ENCODE measurements at places on chromosomes 2 and 18. TPM values are rescaled to one million over a fixed set of nuclear protein-coding genes. Genes with fewer than 3 reads are reported as not detected.
A peak's percentile ranks its signal among the peaks of the same experiment; 100 is the strongest.

HAAO gene
- 0.46 TPM for total RNA-seq

GALNT14 gene
- 1.3 TPM for total RNA-seq

PLA2R1 gene
- 5.2 TPM for total RNA-seq

MRPL33 gene
- total RNA-seq, result 124 TPM

CXCR1 gene
- not detected for total RNA-seq

DUSP2 gene
- total RNA-seq, result 13.1 TPM

GPR75 gene
- total RNA-seq, result 1.4 TPM

TRAK2 gene
- 43.2 TPM for total RNA-seq

SNORC gene
- 0.94 TPM for total RNA-seq

SPATA3 gene
- not detected for total RNA-seq

GRCh38 chr2:39529836-39530235 is 92.8 kb upstream of the MAP4K3 start:
- no peak for DNase-seq

- DNase-seq, result no peak
Observed at GRCh38 chr2:199434555-199434954, 23.2 kb downstream of the SATB2 start.

- no peak for DNase-seq
Observed at GRCh38 chr2:184272056-184272455, 326.3 kb upstream of the ZNF804A start.

DNA sequence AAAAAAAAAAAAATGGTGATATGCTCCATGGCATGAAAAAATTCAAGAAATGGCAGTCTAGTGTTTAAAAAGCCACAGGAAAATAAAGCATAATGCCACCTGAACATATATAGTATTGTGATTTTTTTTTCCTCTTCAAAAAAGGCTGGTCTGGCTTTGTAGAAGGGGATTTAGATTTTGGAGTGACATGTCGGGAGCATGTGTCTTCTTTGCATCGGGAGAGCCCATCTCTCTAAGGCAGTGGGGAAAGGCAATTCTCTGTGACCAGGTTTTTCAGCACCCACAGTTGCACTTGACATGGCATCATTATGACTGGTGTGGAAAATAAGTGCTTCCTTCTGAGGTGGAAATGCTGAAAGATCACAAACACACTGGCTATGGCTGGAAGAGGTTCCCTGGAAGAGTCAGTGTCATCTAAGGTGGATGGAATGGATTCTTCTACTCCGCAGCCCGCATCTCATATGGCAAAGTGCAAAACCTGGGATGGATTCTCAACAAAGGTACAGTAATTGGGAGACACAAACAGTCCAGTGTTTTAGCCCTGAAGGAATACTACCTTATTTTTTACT is 172.5 kb downstream of the AGAP1 start:
- DNase-seq, result peak; percentile 74

- no peak for DNase-seq
Observed at GRCh38 chr2:173400760-173401159, 46.1 kb downstream of the CDCA7 start.

GRCh38 chr18:51516478-51517038 is 319.1 kb upstream of the MEX3C start:
- no peak for DNase-seq

DNA sequence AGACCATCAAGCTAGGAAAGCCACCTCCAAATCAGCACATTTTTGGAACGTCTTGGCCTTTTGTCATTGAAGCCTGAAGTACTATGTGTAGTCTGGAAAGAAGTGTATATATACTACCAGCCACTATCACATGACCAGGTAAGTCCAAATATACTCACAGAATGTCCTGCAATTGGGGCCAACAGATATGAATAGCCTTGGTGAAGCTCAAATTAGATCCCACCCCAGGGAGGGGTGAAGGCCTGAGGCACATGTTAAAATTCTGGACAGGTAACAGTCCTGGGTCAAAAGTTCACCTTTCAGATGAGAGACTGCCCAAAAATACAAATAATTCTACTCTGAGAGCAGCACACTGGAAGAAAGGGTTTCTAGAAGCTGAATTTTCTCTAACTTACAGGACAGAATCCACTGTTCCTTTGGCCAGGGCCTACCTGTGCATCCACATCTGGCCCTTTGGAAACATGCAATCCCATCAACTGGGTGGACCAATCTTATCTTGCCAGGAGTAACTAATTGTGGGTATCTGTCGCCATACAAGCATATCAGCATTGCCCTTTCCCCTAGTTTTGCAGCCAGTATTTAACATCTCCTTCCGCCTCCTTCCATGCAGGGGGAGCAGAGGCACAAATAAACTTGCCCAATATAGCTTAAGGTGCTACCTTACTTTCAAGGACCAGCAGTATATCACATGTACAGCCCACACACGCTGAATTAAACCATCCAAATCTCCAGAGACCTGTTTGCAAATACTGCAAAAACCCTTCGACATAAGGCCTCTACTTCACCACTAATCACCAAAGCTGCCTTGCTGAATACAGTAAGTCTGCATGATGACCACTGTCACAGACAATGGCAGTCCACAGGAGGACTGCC is 67.8 kb downstream of the EIF5B start:
- no peak for DNase-seq

- no peak for DNase-seq
Observed at GRCh38 chr2:65799141-65799854, 366.9 kb upstream of the SPRED2 start.

GRCh38 chr2:53087262-53087873 is 680.2 kb upstream of the CHAC2 start:
- DNase-seq, result peak; percentile 39

GRCh38 chr2:152242787-152243472 is 67.4 kb upstream of the STAM2 start:
- DNase-seq, result no peak

DNA sequence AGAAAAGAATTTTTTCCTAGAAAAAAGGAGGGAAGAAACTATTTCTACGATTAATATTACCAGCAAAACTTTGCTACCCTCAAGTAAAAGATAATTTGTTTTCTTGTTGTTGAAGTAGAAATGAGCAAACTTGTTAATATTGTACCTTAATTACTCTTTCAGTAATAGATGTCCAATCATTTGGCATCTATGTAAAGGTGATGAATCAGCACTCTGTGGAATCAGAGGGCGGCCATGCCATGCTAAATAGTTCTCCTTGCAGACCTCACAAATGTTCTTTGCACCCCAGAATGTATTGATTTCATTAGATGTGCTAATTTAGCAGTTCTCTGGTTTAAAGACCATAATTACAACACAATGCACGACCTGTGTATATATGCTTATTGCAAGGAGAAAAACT is 29.1 kb upstream of the THSD7B start:
- DNase-seq, result no peak

- DNase-seq, result no peak
Observed at GRCh38 chr18:9846162-9846925, 39.4 kb upstream of the TXNDC2 start.

DNA sequence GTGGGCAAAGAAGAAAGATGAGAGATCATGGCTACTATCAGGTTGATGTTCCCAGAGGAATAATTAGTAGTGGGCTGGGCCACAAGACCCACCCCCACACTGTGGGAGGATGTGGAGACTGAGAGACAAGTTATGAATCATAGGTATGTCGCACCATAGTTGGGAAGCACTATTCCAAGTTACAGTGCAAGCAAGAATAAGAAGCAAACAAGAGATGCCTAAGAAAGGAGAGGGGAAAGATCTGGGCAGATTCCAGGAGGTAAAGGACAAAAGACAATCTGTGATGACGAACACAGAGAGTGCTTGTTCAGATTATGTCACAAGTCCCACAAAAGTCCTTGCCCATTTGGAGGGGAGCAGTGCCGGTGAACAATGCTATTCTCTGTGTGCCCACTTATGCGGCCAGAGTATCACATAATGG is 56.6 kb downstream of the FAM228A start:
- DNase-seq, result peak; percentile 12

GRCh38 chr18:11657554-11657953 is 31.5 kb upstream of the GNAL start:
- DNase-seq, result no peak

DNA sequence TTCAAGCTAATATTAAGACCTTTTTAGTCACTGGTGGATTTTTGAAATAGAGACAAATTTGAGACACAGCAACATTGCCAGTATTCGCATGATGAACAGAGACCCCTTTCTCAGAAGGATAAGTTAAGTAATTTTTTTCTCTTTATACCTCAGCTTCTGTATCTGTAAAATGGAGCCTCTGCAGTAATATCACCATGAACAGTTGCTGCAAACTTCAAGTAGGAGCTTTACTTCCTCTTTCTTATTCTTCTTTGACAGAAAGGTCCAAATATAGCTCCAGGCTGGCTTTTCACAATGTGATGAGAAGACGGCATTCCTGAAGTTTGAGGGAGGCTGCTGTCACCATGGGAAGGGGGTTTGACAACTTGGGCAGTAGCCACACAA is 158.7 kb downstream of the TDRD15 start:
- no peak for DNase-seq

DNA sequence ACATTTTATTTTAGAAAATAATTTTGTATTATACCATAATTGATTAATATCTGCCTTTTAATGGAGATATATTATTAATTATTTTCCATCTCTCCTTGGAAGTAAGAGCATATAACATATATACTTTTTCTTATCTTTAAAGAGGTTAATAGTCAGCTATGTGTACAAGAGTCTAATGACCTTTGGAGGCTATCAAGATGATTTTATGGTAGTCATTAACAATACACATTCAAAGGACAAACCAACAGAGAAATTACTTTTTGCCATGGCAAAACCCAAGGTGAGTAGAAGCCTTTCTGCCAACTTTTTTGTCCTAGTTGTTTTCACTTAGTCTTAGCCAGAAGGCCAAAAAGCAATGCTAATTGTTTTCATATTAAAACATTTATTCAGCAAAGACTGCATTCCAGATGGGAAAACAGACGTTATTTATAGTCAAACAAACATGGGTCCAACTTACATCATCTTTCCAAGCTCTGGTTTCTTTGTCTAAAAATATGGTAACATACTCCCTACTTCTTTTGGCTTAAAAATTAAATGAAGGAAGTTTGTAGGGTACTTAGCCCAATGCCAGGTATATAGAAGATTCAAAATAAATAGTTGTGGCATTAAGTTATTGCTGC is 9.6 kb upstream of the DYNC2LI1 start:
- DNase-seq, result peak; percentile 4

GRCh38 chr2:190587106-190587505 is 52.6 kb upstream of the NEMP2 start:
- no peak for DNase-seq

DNA sequence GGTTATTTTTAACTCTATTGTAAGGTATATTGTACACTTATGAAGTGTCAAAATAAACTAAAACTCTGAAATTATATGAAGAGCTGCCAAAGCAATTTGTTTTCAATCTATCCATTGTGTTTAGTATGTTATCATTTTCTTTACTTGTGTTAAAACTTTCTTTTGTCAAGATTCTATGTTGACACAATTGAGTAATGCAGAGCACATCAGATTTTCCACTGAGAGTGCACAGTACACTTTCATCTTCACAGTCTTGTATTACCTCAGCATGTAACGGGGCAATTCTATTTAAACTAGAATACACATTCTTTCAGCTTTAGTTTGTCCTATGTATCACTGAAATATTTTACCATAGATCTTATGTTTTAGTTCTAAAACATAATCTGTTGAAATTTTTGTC is 304.4 kb upstream of the ZC3H15 start:
- no peak for DNase-seq

DNA sequence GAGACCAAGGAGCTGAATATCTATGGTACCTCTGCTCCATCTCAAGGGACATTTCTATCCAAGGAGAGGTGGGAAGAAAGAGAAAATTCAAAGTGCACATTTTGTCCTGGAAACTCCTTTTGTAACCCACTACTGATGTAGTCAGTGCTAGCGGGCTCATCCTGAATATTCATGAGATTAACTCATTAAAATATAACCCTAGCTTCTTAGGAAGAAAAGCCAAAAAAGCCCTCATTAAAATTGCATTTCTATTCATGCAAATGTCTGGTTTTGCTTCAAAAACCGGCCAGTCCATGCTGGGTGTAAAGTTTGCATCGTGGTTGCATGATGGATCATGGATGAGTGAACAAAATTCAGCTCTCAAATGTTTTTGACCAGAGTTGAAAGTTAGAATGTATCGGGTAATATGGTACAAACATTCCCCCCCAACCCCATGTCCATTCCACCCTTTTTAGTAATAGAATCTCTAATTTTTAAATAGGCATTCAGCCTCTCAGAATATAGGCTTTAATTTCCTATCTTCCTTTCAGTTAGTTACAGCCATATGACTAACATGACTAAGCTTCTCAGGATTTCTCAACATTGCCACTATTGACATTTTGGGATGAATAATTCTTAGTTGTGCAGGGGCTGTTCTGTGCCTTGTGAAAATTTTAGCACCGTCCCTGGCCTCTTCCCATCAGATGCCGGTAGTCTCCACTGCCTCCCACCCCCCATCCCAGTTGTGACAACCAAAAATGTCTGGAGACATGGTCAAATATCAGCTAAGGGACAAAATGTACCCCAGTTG is 104.2 kb upstream of the RND3 start:
- peak; percentile 65 for DNase-seq

DNA sequence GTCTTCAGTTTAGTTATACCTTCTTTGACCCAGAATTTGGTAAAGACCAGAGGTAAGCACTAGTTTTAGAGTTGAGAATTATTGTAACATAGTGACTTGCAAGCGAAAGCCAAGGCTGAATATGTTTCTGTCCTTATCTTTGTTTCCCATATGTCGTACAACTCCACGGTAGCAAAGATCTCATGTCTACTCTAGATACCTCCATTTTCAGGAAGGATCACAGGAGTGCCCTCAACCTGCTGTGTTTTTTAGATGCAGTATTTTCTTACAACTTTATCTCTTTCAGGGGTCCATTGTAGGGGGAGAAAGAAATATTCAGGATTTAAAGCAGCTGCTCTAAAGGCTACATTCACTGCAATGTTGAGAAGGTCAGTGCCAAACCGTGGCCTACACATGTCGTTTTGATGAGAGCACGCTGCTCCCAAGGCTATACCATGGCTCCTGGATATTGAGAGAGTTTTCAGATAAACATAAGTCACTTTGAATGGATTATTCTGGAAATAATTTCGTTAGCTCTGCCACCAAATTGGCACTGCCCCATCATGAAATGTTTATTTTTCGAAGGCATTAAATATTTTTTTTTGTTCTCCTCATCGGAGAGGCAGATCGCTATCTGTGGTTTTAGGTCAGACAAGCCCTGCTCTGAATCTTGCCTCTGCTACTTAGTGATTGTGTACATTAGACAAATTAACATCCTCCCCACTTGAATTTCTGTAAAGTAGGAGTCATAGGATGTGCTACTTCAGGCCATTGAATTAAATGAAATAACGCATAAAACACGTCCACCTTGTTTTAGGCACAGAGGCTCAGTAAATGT is 2.1 kb downstream of the RHBDD1 start:
- no peak for DNase-seq

DNA sequence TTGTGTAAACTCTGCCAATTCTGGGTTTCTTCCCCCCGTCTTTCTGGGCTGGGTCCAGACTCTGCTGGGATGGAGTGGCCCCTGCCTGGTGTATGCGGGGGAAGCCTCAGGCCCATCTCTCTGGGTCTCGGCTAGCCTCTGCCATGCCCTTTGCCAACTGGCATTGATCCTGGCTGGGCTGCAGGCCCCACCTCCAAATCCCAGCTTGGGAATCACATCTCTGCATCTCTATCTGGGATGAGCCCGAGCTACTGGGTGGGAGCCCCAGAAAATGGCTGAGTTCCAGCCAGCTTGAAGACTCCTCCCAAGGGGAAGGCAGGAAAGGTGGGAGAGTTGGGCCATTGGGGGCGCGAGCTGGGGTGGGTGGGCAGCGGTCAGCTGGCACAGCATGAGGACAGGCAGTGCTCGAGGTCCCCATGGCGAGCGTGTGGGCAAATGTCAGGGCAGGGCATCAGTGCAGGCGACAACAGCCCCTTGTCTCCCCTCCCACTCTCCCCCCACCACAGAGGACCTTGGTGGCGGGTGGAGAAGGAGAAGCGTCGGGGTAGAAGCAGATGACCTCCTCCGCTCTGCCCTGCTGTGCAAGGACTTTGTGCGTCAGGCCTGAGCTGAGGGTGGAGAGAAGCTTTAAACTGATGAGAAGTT is 139.4 kb downstream of the ASB1 start:
- DNase-seq, result no peak

Data from HFFc6 (cell line).